ENCODE measurements at places on chromosomes 12 and 14. TPM values are rescaled to one million over a fixed set of nuclear protein-coding genes. Genes with fewer than 3 reads are reported as not detected.

DNA sequence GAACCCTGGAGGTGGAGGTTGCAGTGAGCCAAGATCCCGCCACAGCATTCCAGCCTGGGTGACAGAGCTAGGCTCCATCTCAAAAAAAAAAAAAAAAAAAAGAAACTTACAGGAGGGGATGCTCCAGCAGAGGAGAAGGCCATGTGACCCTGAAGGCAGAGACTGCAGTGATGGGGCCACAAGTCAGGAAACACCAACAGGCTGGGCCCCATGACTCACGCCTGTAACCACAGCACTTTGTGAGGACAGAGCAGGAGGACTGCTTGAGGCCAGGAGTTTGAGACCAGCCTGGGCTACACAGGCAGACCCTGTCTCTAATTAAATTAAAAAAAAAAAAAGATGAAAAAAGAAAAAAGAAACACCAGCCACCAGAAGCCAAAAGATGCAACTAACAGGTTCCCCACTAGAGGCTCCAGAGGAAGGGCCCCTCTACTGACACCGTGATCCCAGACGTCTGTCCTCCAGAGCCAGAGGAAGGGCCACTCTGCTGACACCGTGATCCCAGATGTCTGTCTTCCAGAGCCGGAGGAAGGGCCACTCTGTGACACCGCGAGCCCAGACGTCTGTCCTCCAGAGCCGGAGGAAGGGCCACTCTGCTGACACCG lies 9.1 kb upstream of the GLT1D1 start:
- no peak for DNase-seq

Gene SRSF5
- 463 TPM for polyA plus RNA-seq

Gene KRT5
- polyA plus RNA-seq, result 0.16 TPM

DNA sequence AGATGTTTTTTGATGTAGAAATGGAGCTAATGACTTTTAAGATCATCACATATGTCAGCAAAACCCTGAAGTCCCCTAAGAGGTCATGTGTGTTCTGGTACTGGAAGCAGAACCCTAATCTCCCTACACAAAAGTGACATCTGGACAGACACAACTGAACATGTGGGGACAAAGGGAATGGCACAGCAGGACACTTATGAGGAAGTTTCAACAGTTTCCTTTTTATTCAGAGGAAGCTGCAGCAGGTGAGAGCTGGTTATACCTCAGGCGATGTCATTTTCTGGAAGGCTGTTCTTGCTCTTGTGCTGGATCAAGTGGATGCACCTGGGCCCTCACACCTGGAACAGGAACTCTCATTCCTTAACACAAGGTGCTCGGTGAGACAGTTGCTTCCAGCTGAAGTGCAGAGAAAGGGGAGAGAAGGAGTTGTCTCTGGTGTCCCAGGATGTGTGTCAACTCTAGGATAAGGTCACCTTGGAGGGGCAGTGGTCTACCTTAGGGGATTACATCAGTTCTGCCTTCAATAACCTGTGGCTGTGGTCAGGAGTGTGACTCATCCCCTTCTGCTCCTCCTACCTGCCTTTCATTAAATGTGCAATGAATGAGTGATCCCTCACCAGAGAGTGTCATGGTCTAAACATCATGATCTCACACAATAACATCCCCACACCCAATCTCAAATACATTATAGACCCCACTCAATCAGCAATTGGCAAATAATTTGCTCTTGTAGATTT lies 463.4 kb downstream of the TMEM121 start:
- DNase-seq, result no peak

DNA sequence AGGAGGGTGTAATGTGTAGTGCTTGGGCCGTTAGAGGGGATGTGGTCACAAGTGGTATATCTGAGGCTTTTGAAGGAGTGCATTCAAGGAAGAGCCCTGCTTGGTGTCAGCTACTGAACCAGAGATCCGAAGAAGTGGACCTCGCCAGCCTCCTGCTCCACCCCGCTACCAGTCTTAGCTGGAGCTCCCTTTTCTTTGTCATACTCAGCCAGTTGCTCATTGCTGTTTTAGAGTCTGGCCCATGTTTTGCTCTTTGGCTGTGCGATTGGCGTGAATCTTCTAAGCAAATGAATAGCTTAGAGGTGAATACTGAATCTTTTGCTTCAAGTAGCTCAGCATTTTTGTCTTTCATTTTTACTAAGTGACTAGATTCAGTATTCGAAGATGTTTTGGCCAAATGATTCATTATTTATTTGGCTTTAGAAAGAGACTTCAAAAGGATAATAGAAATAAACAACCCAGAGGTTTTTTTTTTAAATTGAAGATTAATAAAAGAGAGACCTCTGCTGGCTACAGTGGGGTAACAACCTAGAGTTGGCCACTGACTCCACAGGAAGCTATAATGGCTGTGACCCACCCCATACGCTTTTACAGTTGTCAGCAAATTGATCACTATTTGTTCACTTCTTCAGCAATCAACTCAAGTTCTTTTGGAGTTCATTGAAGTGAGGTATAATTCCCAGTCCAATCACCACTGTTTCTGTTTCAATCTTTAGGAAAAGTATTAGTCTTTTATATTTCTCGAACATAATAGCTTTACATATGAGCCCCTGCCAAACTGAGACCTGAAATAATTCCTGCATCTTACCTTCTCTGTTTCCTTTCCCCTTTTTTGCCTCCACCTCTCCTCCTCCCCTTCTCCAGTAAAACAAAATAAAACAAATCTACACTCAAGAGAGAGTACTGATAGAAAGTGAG lies 19.9 kb downstream of the CDKN1B start:
- no peak for DNase-seq

Gene C12orf50
- polyA plus RNA-seq, result 0.58 TPM

DNA sequence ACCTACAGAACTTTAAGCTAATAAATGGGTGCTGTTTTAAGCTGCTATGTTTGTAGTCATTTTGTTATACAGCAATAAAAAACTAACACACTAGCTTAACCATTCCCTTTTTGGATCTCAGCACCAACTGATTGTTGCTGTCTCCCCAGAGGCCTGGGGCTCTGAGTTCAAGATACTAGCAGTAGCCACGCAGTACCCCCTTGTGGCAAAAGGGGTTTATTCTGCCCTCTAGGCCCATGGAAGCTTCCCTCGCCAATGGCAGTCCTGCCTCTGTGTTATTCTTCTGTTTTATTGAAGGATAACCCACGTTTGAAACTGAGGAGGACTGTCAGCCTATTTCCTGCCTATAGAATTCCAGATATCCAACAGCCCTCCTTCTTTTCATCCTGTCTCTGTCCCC lies 455.3 kb upstream of the ATP2B1 start:
- no peak for DNase-seq

Gene SYNDIG1L
- 0.29 TPM for polyA plus RNA-seq

- no peak for DNase-seq
These were observed 38.5 kb downstream of the IL31 start for GRCh38 chr12:122135437-122136031.

- DNase-seq, result no peak
These were observed 12.7 kb downstream of the OLR1 start for GRCh38 chr12:10159280-10159679.

DNA sequence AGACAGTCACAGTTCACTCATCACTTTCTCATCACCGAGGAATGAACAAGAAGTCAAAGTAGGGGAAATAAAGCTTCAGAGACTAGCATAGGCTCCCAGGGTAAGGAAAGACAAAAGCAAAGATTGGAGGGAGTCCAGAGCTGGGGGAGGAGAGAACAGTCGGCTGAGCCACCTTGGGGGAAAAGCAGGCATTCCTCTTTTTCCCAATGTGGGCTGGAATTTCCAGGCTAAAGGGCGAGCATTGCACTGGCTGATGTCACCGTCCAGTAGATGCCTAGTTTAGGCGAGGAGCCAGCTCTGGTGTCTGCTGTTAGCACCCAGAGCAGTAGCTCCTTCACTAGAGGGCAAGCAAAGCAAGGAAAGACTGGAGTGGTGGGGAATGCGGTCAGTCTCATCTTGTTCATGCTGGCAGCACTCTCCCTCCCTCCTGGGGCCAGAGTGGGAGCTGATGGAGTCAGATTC lies 8.5 kb upstream of the KRT75 start:
- no peak for DNase-seq

Gene USP30
- polyA plus RNA-seq, result 23.7 TPM

DNA sequence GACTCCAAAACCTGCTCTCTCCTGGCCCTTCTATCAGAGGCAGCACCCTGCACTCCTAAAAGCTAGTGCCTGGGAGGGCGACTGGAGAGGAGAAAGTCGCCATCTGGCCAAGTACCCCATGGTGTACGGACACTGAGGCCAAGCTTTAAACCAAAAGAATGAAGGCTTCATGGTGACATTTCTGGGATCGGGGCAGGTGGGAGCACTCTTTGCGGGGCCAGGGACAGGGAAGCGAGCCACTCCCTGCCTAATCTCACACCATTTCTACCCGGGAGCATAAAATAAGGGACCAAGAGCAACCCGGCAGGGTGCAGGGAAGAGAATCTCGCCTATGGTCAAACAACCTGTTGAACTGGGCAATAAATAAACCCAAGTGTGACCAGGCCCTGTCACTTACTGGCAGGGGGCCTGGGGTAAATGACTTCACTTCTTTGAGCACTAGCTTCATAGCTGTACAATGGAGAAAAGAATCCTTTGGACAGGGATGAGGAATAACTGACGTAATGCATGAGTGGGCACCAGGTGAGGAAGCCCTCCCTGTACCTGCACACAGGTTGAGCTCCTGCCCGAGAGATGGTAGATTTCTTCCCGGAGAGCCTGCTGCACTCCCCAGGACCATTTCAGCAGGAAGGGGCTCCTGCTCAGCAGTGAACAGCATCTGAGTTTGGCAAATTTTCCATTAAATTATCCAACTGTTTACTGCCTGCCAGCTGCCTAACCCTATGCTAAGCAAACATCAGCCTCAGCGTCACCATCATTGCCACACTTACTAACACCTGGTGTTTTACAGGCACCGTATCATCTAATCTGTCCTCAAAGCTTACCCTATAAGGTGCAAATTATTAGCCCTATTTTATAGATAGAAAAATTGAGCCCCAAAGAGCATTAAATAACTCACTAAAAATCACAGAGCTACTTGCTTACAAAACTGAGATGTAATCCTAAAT lies 2.0 kb downstream of the SERPINA1 start:
- DNase-seq, result no peak

DNA sequence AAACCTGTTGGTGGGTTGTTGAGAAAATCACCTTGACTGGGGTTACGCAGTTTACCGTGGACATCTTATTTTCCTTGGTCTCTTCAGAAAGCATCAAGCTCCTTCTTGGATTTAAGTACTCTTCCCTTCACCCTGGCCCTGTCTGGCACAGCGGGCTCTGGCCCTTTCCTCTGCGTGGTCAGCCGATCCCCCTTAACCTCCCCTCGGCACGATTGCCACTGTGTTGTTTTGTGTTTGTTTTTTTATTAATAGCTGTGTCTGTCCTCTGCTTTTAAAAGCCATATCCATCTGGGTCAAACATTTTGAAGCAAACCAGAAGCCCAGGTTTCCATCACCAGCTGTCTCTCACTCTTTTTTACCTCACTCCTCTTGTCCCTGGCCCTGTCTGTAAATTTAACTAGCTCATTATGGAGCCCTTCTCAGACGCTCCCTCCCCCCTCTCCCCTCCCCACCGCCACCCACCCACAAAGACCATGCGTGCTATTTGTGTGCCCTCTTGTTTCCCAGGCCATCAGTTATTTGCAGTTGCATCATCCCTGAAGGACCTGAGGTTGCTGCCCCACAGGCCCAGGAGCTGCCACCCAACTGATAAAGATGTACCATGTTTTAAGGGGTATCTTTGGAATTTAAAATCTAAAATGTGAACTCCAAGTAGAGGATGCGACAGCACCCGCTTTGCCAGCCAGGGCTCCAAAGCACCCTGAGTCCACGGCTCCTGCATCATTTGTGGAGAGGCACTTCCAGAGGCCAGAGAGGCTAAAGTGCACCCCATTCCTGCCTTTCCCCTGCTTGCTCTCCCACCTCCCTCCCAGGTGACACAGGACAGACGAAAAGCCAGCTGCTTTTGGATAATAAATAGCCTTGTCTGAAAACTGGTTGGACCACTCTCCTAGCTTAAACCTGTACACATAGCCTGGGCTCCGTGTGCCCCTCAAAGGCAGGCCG lies 3.9 kb downstream of the BCL11B start:
- no peak for DNase-seq

Gene FERMT2
- 185 TPM for polyA plus RNA-seq

DNA sequence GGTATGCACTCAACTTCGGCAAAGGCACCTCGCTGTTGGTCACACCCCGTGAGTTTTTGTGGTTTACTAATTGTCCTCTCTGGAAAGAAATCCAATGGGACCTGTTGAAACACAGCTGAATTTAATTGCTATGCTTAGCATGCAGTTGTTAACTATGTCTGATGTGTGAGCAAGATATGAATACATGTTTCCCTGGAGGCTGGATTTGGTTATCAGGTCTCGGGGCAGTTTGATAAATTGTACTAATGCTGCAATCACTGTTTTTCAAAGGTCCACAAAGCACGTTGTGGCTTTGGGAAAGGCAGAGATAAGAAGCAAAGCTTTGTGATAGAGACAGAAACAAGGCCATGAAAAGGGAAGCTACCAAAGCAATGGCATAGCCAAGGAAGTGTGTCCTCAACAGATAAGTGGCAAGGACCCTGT lies 91.3 kb downstream of the DAD1 start:
- DNase-seq, result no peak

DNA sequence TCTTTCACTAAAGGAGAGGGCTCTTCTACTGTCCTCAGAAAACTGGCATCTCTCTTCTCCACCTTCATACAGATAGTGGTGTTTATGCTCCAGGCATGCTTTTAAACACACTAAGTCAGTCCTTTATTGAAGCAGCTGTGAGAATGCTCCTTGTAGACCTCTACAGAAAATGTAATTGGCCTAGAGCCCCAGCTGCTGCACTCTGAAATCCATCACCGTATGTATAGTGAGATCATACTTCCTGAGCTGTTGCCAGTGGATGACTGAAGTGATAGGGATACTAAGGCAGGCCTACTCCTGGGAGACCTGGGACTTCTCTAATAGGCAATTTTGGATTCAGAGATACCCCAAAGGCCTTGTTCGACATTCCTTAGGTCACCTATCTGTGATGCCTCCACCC lies 535.4 kb downstream of the RPS29 start:
- DNase-seq, result no peak

GRCh38 chr14:79528828-79529416 lies 682.4 kb downstream of the DIO2 start:
- DNase-seq, result no peak

- DNase-seq, result peak; percentile 48
These were observed 618 bp downstream of the SEC23A start for GRCh38 chr14:39102265-39102968.

DNA sequence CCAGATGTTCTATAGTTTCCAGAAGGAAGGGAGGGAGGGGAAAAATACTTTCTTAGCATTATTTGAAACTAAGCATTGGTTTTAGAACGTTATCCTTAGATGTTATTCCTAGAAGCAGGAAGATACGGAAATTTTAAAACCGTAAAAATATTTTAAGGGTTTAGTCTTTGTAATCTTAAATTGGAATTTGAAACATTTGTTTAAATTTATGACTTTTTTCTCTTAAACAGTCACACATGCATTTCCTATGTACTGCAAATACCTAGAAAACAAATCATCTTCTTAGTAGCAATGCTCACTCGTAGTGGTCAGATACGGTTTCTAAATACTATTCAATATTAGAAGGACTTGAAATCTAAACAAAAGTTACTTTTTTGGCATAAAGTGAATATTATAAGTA lies 282.0 kb downstream of the ERC1 start:
- no peak for DNase-seq

Gene RNASE7
- 0.91 TPM for polyA plus RNA-seq
